Ascending aorta (tissue), 2 donors: ENCODE measurements at places on chromosomes 7 and 10. TPM values are rescaled to one million over a fixed set of nuclear protein-coding genes. Genes with fewer than 3 reads are reported as not detected.

DNAH11 gene
- 0.75 TPM for total RNA-seq

SDK1 gene
- total RNA-seq = 13.3 TPM

ANK3 gene
- total RNA-seq = 28.3 TPM

SORBS1 gene
- total RNA-seq = 416 TPM

DNA sequence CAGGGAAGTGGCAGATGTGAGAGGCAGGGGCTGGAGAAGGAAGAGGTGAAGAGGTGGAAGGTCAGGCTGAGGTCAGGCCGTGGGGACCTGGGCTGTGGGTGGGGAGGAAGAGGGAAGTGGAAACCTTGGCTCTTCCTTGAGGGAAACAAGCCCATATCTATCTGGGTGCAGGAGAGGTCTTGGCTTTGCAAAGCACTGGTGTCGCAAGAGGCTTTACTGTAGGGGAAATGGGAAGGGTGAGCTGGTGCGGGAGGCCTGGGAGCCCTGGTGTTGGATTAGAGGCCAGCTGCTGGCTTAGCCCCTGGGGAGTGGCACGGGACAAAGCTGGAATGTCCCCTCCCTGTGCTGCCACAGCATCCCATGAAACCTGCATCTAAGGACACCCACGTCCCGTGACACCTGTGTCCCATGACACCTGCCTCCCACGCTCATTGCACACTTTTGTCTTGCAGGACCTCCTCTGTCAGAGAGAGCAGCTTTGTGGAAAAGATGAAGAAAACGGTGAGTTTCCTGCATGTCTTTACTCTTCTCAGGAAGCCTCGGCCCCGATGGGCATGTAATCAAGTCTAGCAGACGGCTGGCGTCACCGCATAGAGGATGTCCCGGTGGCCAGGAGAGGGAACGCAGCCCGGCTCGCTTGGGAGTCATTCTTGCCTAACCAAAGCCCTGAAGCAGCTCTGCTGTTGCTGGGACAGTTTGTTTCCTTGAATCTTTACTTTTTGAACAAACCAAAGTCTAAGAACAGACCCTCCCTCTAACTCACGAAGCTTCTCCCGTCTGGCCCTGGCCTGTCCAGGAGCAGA, 22.2 kb downstream of the TMEM120A start:
- H3K27ac ChIP-seq = no peak overlapping the region
- peaks cover 7% of the 10 kb centered on the region for H3K36me3 ChIP-seq
- no peaks in the 10 kb centered on the region for H3K27me3 ChIP-seq
- peak; percentile 77 for DNase-seq

DNA sequence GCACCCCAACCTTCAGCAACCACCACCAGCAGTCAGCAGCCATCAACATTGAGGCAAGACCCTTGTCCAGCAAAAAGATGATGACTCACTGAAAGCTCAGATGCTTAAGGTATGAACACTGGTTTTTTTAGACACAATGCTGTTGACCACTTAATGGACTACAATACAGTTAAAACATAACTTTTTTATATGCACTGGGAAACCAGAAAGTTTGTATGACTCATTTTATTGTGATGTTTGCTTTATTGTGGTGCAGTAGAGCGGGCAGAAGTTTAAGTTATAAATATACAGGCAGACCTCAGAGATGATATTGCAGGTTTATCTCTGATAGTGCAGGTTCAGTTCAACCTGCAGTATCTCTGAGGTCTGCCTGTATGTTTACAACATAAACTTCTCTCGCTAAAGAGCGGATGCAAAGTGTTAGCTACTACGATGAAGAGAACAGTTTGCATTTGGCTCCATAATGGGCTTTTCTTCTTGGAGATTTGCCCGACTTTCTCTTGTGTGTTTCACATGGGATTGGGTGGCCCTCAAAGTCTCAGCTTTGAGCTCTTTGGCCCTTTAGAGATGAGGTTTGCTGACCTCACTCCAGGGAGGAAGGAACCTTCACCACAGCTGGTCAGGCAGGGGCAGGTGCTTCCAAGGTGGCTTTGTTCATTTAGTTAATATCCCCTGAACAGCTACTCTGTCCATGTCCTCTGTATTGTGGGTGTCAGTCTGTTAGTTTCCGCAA, 84.4 kb upstream of the SHH start:
- no peak overlapping the region for H3K27ac ChIP-seq
- H3K36me3 ChIP-seq = no peaks in the 10 kb centered on the region
- H3K4me1 ChIP-seq = no peaks in the 10 kb centered on the region
- no peak overlapping the region for H3K4me3 ChIP-seq
- no peak for DNase-seq

DNA sequence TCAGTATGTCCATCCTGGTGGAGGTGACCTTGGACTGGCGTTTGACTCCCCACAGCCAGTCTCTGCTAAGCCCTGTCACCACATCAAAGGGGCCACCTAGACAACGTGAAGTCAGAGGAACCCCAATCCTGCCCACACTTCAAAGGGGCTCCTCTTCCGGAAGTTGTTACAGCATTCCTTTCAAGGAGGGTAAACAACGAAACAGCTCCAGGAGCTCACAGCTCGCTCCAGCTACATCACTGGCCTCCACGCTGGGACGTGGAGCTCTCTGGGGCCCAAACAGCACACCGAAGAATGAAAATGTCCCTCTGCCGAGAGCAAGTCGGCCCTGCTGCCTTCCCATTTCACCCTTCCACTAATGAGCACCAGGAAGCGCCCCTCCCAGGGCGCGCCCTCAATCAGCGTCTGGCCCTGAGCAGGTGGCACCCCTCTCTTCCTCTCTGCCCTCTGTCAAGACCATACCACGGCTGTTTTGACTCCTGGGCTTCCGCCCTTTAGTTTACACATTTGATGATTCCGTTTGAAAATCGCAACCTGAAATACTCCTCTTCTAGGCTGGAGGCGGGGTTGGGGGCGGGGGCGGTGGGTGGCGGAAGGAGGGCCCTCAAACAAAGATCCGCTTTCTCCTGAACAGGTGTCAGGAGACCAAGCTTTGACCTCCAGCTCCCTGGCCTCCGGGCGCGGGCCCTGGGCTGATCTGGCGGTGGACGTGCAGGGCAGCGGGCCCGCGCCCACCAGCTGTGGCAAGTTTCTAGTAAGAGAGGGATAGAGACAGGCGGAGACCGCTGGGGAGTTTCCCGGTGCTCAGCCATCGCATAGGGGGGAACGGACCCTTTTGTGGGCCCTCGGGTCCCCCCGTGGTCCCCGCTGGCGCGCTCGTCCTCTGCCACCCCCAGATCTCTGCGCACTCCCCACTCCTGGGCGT, 53.1 kb upstream of the KDM7A start:
- no peak for DNase-seq
- H3K27ac ChIP-seq = no peak overlapping the region
- H3K27me3 ChIP-seq = peaks cover 6% of the 10 kb centered on the region
- H3K36me3 ChIP-seq = no peaks in the 10 kb centered on the region

DNA sequence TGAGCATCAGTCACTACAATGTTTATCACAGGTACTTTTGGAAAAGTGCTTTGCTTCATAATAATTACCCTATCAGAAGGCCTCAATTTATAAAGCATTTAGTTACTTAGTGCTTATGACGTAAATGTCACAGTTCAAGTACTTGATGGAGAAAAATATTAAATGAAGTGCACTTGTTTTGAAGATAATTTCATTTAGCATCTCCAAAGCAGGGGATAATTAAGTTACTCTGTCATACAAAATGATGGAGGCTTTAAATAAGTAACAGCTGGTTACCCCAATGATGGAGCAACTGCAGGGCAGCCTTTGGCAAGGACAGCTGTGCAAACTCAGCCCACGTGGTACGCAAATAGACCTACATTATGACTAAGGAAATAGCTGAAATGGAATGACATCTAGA, 768.8 kb downstream of the GRM8 start:
- H3K4me3 ChIP-seq = no peak overlapping the region
- no peaks in the 10 kb centered on the region for H3K4me1 ChIP-seq
- no peaks in the 10 kb centered on the region for H3K27me3 ChIP-seq
- no peaks in the 10 kb centered on the region for H3K36me3 ChIP-seq

- no peak for DNase-seq
- H3K4me3 ChIP-seq = no peak overlapping the region
- no peaks in the 10 kb centered on the region for H3K36me3 ChIP-seq
- H3K27me3 ChIP-seq = no peaks in the 10 kb centered on the region
These were observed 144.3 kb downstream of the ADAM12 start for GRCh38 chr10:126243971-126244370.

DNA sequence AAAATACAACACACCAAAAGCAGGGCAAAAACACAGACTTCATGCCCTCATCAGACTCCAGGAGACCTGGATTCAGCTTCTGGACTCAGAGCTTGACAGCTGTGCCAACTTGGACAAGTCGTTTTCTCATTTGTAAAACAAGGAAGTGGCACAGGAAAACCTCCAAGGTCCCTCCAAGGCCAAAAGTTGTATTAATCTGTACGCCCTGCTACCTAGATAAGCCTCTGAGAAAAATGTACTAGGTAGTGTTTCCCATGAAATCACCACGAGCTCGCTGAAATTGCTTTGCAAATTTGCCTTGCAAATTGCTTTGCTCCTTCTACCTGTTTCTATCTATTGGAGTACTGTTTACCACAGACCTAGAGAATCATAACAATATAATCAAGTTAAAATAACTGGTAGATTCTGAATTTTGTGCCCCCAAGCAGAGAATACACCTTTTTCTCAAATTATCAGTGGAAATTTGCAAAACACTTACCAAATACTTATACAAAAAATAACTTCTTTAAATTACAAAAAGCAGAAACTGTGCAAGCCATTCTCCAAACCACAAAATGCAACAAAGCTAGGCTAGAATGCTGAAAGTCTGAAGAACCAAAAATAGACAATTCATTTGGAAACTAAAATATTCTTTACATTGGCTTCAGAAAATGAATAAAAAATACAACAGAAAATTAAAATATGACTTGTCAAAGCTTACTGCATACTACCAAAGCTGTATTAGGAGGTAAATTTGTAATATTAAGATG, 158.1 kb upstream of the CHST15 start:
- H3K4me1 ChIP-seq = no peaks in the 10 kb centered on the region
- no peaks in the 10 kb centered on the region for H3K27me3 ChIP-seq
- no peak for DNase-seq
- no peak overlapping the region for H3K4me3 ChIP-seq

DNA sequence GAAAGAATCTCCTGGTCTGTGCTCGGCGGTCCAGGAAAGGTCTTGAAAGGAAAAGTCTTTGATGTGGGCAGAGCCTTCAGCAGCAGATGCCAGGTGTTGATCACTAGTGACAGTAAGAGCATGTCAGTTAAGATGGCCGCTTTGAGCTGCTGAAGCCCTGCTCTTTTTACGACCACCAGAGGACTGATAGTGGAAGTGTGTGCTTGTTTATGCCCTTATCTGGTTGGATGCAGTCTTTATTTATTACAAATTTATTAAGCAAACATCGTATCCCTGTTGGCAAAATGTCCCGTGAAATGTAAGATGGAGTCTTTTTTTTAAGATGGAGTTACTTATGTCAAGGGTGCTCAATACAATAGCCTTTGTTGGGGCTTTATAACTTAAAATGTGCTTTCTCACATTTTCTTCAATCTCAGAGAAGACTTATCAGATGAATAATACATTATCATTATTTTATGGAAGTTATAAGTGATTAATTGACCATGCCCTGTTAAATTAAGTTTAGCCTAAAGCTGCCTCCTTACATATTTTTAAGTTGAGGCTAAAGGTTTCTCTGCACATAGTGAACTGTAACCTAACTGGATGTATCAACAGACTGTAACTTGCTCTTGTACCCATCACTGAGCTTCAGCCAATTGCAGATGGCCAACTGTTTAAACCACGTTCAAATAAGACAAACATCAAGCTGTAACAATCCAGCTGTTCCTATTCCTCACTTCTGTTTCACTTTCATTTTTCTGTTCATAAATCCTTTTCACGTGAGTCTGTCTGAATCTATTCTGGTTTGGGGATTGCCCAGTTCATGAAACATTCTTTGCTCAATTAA, 97.4 kb upstream of the PIK3CG start:
- no peak overlapping the region for H3K27ac ChIP-seq
- DNase-seq = no peak
- no peaks in the 10 kb centered on the region for H3K4me1 ChIP-seq
- no peaks in the 10 kb centered on the region for H3K36me3 ChIP-seq
- peak overlapping the region; percentile 19 for H3K4me3 ChIP-seq

DNA sequence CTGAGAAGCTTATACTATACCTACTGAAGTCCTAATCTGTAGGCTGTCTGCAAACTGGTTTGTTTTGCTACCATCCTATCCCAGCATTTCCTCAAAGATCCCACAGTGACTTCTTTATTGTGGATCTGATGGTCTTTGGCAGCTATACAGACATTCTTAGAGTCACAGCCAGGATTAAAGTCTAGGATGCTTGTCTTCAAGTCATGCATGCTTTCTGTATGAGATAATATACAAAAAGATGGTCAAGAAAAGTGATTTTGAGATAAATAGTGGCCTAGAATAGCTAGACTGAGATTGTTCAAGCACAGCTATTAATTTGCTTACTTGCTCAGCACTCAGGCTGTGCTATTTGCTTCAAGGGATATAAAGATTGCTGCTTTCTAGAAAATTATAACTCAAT, 454.4 kb downstream of the AUTS2 start:
- DNase-seq = no peak
- no peaks in the 10 kb centered on the region for H3K27me3 ChIP-seq
- H3K36me3 ChIP-seq = no peaks in the 10 kb centered on the region
- no peaks in the 10 kb centered on the region for H3K4me1 ChIP-seq

DNA sequence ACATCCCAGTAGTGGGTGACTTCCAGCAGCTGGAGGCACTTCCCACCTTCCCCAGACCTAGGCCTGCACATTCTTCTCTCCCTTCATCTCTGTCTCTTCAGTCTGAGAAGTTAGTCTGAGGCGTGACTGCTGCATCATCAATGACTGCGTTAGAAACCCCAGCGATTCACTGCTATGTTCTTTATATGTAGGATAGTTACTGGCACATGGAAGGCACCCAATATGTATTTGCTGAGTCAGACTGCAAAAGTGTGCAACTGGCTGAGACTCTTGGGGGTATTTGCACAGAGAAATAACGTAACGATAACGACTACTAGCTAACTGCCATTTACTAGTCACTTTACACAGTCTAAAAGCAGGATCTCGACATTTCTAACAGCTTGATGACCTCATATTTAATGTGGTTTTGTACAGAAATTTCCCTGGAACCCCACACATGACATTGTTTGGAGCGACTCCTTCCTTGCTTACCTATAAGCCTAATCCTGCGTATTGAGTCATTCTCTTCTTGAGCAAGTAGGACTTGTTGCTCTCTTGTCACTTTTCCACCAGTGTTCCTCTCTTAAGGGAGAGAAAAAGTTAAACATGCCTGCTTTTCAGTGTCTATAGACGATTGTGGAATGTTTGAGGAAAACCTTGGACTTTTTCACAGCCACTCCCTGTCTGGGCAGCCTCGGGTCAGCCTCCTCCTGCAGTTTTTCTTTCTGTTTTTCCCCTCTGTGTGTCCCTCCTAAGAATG, 45.5 kb downstream of the THNSL1 start:
- DNase-seq = no peak
- H3K27me3 ChIP-seq = no peaks in the 10 kb centered on the region
- H3K4me3 ChIP-seq = peak overlapping the region; percentile 47
- H3K36me3 ChIP-seq = no peaks in the 10 kb centered on the region

- peak; percentile 69 for DNase-seq
- no peaks in the 10 kb centered on the region for H3K27me3 ChIP-seq
- peaks cover 6% of the 10 kb centered on the region for H3K4me1 ChIP-seq
These were observed 62.9 kb downstream of the ELMO1 start for GRCh38 chr7:37385787-37386186.

GRCh38 chr7:32217341-32218153, 147.3 kb upstream of the PDE1C start:
- H3K4me3 ChIP-seq = no peak overlapping the region
- no peak for DNase-seq
- no peak overlapping the region for H3K27ac ChIP-seq
- H3K36me3 ChIP-seq = no peaks in the 10 kb centered on the region
